ENCODE measurements at places on chromosomes 1 and 21. TPM values are rescaled to one million over a fixed set of nuclear protein-coding genes. Genes with fewer than 3 reads are reported as not detected.

- DNase-seq, result no peak
Measured at GRCh38 chr1:83673312-83673711, 325.6 kb downstream of the TTLL7 start.

Gene DISP1
- 13.6 TPM for total RNA-seq

DNA sequence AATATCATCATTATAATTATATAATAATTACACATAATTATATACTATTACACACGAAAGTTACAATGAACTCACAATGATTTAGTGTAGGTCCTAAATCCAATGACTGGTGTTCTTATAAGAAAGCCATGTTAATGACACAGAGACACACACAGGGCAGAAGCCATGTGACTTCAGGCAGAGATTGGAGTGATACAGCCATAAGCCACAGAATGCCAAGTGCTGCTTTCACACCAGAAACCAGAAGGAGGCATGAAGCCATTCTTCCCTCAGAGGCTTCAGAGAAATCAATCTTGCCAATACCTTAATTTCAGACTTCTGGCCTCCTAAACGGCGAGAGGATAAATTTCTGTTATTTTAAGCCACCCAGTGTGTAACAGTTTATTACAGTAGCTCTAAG is 147.4 kb upstream of the KRTAP19-8 start:
- DNase-seq, result no peak

GRCh38 chr1:87284456-87285240 is 44.0 kb upstream of the LMO4 start:
- DNase-seq, result no peak

DNA sequence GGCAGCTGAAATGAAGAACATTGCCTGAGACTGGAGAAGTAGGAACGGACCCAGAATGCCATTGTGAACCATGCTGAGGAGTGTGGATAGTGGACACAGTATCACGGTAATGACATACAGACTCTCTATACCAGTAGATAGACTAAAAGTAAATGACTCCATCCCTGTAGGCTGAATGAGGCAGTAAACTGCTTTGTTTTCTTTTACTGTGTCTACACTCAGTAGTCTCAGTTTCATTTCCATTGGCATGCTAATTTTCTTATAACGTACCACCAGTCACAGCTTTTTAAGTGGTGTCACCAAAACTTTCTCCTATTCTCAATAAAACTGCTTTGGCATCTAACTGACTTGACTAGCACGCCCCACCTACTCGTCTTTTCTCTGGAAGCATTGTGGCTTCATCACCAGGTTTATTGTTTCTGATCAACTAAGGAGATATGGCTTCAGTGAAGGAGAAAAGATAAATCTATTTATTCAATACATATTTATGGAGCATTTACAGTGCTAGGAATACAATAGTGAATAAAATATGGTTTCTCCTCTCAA is 8.4 kb upstream of the ZNF697 start:
- no peak for DNase-seq

DNA sequence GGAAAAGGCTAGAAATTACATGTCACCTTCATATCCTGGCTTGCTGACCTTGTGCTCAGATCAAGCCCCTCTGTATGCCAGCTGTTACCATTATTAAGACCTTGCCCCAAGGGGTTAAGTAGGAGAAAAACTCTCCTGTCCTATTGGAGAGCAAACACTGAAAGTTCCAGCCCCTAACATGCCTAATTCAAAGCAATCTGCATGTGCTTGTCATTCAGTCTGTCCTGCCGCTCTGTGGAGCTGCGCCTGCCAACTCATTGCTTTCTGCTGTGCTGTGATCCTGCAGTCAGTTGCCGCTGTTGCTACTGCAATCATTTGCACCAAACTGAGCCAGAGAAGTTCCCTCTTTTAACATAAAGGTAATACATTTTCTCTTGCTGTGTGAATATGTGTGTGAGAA is 113.4 kb downstream of the DISP1 start:
- peak; percentile 44 for DNase-seq

All from neural crest cell (in vitro differentiated cells).